ENCODE measurements at places on chromosomes 2 and 18.

DNA sequence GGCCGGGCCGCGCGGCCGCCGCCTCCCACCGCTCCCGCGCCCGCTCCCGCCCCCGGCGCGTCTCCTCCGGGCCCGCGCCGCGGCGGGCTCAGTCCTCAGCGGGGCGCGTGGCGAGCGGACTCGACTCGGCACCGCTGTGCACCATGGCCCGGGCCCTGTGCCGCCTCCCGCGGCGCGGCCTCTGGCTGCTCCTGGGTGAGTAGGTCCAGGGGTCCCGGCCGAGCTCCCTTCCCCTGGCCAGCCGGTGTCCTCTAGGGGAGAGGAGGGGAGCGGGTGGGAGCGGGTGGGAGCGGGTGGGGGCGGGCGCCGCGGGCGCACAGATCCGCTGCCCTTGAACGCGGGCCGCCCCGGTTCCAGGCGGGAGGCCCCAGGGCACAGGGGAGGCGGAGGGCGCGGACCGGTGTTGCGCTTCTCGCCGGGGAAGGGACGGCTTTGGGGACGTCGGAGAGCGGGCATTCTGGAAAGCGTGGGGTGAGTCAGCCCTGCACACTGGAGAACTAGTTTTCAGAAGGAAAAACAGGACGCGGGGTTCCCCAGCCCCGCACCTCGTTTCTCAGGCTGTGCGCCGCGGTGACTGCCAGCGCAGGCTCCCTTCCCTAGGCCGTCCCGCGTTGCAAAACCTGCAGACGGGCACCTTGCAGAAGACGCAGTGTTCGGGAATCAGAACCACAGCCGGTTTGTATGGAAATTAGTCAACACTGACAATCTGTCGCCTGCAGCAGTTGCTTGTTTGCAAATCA, at the start of gene RAMP1:
Gene RAMP1 (plus strand): TSS at position 91 of the 740 bp plus-strand sequence. CDS start 53 bp downstream, at position 144.
- H3K4me3 ChIP-seq, result peak within 1 kb of the TSS; percentile 38
- H3K36me3 ChIP-seq, result no peaks in the 10 kb centered on the region
- peaks cover 26% of the 10 kb centered on the region for H3K4me1 ChIP-seq

GRCh38 chr18:159037-159652, 788 bp downstream of the USP14 start:
- peaks cover 5% of the 10 kb centered on the region for H3K4me1 ChIP-seq
- H3K27ac ChIP-seq, result no peak overlapping the region
- DNase-seq, result peak; percentile 12
- H3K27me3 ChIP-seq, result no peaks in the 10 kb centered on the region

DNA sequence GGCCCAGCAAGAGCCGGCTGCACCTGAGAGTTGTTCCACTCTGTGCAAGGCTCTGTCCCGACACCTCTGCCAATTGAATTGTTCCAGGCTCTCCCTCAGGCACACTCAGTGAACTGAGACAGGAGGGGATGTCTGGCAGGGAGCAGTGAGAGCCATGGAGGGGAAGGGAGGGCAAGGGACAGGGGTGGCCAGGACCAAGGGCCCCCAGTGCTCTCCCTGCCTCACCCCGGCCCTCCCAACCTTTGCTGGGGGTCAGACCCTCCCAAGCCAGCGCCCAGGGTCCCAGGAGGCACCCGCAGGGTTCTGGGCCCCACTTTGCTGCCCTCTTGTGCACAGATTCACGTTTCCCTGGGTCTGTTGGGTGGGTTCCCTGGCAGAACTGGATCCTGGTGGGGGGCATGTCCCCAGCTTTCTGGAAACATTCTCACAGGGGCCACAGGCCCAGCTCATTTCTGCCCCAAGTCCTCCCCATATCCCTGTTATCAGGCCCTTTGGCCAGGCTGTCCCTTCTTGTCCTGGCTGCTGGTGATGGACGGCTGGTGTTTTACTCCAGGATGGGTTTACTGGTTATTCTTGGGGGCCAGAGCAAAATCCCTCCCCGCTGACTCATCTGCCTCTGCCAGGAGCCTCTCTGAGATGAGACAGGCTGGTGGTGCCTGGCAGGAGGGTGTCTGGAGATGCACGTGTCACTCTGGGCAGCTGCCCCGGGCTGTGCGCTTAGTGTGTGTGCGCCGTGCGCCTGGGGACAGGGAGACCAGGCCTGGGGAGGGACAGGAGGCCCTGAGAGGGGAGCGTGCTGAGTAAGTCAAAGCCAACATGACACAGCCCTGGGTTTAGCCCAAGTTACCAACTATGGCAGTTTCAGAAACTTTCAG, 136.5 kb upstream of the CTDP1 start:
- H3K4me1 ChIP-seq, result no peaks in the 10 kb centered on the region
- no peak for DNase-seq
- H3K27me3 ChIP-seq, result no peaks in the 10 kb centered on the region
- no peaks in the 10 kb centered on the region for H3K36me3 ChIP-seq
- no peak overlapping the region for H3K4me3 ChIP-seq

DNA sequence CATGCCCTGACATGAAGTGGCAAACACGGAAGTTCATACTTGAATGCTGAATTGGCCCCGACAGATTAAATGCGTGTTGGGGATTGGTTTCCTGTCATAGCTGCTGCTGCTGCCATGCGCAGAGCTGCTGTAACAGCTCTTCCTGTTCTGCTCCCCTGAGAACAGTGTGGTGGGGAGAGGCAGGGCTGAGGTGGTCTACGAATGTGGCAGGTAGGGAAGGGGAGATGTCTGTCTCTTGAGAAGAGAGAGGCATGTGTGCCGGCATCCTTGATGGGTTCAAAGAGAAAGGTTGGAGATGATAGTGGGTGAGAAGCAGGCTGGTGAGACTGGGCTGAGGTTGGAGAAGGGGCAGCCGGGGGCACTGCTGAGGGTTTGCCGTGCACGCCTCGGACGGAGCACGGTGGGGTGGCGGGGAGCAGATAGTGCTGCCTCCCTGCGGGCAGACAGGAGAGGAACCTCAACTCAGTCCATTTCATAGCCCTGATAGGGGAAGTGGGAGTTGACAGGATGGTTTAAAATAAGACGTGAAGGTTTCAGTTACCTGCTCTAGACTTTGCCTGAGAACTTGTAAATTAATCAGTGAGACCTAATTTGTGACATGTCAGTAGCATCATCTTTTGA, 46.1 kb downstream of the TMEM185B start:
- H3K27ac ChIP-seq, result no peak overlapping the region
- H3K4me3 ChIP-seq, result no peak overlapping the region
- no peak for DNase-seq
- H3K27me3 ChIP-seq, result no peaks in the 10 kb centered on the region
- H3K36me3 ChIP-seq, result peaks cover 2% of the 10 kb centered on the region

GRCh38 chr2:8049176-8049575, 632.7 kb upstream of the ID2 start:
- H3K27ac ChIP-seq, result no peak overlapping the region
- no peaks in the 10 kb centered on the region for H3K36me3 ChIP-seq
- no peak overlapping the region for H3K4me3 ChIP-seq
- DNase-seq, result no peak
- no peaks in the 10 kb centered on the region for H3K27me3 ChIP-seq

- H3K36me3 ChIP-seq, result no peaks in the 10 kb centered on the region
- no peaks in the 10 kb centered on the region for H3K27me3 ChIP-seq
- no peak overlapping the region for H3K27ac ChIP-seq
- DNase-seq, result no peak
Observed at GRCh38 chr2:217276433-217276832, 416.6 kb upstream of the TNP1 start.

DNA sequence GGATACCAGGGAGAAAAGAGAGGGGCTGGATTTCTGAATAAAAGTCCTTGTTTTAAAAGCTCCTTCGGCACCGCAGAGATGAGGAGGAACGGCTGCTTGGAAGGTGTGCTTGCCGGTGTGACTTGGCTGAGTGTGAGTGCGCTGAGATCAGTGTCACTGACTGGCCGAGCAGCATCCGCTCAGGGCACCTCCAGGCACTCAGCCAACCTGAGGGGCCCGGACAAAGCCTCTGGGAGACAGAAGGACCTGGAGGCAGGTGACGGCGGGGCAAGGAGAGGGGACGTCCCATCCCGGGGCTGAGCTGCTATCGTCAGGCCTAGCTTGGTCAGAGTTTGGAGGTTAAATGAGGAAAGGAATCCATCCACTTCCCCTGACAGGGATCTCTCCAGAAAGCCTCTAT, 16.8 kb upstream of the ALLC start:
- no peaks in the 10 kb centered on the region for H3K4me1 ChIP-seq
- no peaks in the 10 kb centered on the region for H3K27me3 ChIP-seq
- H3K27ac ChIP-seq, result no peak overlapping the region
- H3K4me3 ChIP-seq, result no peak overlapping the region
- no peaks in the 10 kb centered on the region for H3K36me3 ChIP-seq
- DNase-seq, result no peak

DNA sequence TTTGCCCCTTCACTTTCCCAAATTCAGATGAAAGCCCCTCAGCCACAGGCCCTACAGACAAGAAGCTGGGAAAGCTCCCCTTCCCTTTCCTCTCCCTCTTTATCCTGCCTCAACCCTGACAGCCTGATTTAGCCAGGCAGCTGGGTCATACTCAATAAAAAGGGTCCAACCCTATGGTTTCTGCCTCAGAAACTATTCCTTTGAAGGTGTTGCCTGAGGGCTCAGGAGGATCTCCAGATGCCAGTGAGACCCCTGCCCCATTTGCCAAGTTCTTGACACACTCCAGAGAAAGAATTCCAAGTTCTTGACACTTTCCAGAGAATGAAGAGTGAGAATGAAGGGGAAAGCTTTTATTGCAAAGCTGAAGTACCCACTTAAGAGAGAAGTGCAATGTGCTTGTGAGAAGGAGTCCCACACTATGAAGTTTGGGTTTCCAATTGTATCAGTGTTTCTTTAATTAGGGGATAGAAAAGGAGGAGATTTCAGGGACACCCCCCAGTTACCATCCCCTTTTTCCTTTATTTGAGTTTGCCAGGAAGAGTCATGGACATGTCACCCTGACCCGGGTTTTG, 576.2 kb downstream of the METTL4 start:
- peak overlapping the region; percentile 51 for H3K27ac ChIP-seq
- no peaks in the 10 kb centered on the region for H3K27me3 ChIP-seq
- DNase-seq, result no peak
- H3K4me3 ChIP-seq, result no peak overlapping the region
- H3K36me3 ChIP-seq, result no peaks in the 10 kb centered on the region

DNA sequence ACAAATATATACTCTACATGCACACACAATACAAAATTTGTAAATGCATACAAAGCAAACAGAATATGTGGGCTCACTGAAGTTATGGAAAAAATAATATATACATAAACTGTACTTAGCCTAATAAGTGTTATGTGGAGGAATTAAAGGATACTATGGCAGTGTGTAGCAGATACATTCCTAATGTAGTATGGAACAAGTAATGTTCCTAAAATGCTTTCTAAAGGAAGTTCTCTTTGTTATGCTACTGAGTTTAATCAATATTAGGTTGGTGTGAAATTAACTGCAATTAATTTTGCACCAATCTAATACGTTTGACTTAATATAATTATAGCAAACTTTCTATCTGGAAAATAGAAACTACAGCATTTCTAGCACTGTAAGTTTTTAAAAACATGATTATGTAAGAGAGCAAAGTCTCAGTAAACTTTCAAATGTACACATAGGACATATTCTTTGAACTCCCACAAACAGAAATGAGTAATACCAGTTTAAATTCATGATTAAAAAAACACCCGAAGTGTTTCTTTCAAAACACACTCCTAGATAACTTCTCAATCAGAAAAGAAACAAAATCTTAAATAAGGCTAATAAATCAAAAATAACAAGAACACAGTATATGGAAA, 331.3 kb downstream of the LRRTM4 start:
- no peaks in the 10 kb centered on the region for H3K4me1 ChIP-seq
- no peak overlapping the region for H3K27ac ChIP-seq
- no peak for DNase-seq
- no peaks in the 10 kb centered on the region for H3K36me3 ChIP-seq

DNA sequence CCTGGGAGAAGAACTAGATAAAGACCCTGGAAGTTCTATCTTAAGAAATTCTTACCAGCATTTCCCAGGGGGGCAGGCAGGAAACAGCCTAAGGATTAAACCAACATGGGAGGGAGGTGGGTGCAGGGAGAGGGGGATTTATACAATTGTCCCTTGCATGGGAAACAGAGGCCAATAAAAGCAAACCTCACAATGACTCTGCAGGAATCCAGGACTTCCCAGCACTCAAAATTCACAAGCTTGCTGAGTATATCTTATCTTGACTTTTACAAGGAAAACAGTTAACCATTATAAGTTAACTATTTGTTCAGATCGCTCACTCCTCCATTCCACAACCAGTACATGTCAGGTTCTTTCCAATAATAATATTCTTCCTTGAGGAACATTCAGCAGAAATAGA, 241.3 kb downstream of the MREG start:
- no peak overlapping the region for H3K27ac ChIP-seq
- no peaks in the 10 kb centered on the region for H3K27me3 ChIP-seq
- no peak overlapping the region for H3K4me3 ChIP-seq

GRCh38 chr2:103009871-103010270, 248.0 kb downstream of the TMEM182 start:
- no peaks in the 10 kb centered on the region for H3K36me3 ChIP-seq
- H3K4me1 ChIP-seq, result no peaks in the 10 kb centered on the region
- H3K27me3 ChIP-seq, result no peaks in the 10 kb centered on the region
- no peak overlapping the region for H3K4me3 ChIP-seq
- no peak for DNase-seq

All from trophoblast cell (in vitro differentiated cells and primary cell).